Stimulated activated CD4-positive, alpha-beta T cell treated with anti-CD3 and anti-CD28 coated beads, TNF-alpha, amount 100 ng/mL, for 1 hour (primary cell): ENCODE measurements at places on chromosomes 1 and 21.

DNA sequence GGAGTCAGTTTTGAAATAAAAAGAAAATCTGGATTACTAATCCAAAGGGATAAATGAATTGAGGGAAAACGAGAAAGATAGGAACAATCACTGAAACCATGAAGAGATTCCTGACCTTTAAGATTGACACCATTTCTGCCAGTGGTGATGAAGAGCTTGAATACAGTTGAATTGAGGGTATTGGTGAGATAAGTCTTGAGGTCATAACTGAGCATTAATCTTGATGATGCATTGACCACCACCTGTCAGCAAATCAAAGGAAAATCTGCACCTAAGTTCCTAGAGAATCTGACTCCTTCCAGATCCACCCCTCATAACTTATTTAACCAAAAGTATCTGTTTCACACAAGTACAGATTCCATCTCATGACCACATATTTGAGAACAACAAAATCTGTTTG lies 21.6 kb downstream of the RPS27 start:
- no peak for DNase-seq

GRCh38 chr1:70061231-70061630 lies 144.1 kb downstream of the LRRC40 start:
- no peak for DNase-seq

- DNase-seq, result no peak
Measured at GRCh38 chr1:37021502-37021901, 12.8 kb downstream of the GRIK3 start.

DNA sequence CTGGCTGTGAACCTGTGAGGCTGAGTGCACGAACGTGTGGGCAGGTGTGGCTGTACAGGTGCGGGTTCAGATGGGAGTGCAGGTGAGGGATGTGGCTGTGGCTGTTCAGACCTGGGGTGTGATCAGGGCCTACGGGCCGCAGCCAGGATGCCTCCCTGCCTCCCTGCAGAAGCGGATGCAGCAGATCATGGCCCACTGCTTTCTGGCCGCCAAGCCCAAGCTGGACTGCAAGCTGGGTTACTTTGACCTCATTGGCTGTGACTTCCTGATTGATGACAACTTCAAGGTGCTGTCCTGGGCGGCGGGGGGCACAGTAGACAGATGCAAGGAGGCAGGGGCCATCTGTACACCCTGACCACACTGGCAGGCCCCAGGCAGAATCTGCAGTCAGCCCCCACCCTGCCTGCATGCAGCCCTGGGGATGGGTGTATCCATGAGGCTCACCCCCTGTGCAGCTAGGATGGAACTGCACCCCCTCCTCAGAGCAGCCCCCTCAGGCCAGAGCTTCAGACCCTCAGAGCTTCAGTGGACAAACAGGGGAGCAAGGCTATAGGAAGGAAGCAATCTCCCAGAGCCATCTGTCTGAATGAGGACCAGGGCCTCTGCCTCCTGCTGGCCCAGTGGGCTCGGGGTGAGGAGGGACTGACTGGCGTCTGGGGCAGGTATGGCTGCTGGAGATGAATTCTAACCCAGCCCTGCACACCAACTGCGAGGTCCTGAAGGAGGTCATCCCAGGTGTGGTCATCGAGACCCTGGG lies 9.8 kb downstream of the TNFRSF18 start:
- DNase-seq, result no peak

DNA sequence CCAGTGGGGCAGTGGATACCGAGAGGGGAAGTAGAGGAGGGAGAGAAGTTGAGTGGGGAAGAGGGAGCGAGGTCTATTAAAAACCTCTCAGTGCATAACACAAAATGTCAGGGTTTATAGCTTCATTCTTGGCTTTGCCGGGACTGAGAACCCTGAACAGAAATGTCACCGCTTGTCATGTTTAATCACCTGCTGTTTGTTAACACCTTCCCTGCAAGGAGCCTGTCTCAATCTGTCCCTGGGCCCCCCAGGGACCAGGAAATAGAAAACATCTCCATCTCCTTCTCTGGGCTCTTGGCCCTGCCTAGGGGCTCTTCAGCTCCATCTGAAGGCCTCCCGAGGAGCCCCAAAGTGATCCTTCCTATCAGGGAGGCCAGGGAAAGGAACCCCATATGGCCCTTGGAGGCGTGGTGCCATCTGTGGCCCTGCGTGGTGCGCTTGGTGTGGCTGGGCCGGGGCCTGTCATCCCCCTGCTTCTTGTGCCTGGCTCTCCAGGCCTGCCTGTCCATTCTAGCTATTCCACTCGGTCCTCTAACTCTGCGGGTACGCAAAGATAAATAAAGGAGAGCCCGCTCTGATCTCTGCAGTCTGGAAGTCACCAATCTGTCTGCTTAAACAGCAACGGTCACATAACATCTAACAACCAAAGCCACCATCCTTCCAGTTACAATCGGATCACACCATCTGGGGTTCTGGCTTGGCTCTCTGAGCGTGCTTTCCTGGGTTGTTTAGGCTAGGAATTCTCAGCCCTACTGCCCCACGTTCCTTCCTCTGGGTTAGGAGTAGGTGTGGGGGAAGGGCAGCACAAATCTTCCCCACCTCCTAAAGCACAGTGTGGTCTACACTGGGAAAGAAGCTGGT lies 113.8 kb downstream of the CASZ1 start:
- no peak for DNase-seq

DNA sequence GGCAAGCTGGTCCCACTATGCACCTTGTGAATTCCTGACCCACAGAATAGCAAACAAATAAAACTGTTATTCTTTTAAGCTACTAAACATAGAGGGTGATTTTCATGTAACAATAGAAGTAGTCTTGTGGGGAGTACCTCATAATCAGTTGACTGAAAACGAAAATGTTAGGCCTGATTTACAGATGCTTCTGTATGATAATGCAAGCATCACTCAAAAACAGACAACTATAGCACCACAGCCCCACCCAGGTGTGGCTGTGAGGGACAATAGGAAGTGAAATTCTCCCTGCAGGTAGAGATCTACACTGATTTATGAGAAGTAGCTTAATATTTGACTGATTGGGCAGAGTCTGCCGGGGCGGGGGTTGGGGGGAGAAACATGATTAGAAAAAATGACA lies 26.5 kb upstream of the KRTAP19-8 start:
- DNase-seq, result no peak

DNA sequence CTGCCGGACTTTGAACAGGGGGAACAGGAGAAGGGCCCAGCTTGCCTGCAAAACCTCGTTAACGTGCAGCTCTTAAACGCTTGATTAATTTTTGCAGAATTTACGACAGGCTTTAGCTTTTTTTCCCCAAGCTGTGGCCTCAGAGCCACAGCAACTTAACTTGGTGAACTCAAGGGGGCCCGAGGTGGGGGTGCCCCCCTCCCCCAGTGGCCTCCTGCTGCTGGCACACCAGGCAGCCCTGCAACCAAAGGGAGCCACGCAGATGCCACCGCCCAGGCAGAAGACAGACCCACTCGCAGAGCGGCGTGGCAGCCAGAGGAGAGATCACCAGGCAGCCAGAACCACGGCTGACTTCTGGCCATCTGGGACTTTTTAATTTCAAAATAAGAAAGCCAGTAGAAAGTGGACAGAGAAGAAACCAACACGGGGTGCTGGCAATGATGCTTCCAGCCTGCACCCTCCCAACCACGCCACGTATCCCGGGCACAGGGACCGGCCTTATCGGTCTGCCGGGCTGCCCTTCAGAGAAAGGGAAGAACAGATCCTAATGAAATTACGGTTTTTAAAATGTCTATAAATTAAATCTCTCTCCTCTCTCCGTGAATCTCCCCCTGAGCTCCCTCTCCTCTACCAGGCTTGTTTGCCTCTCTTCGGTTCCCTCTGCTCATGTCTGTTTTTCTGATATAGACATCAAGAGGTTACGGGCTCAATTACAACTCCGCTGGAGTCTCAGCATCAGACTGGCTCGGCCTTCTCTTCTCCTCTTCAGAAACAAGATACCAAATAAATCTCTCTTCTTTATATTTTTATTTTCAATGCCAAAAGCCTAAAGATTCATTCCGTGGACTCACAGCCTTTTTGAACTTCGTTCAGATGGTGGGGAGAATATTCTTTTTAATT lies 6.4 kb downstream of the CASZ1 start:
- DNase-seq, result no peak

DNA sequence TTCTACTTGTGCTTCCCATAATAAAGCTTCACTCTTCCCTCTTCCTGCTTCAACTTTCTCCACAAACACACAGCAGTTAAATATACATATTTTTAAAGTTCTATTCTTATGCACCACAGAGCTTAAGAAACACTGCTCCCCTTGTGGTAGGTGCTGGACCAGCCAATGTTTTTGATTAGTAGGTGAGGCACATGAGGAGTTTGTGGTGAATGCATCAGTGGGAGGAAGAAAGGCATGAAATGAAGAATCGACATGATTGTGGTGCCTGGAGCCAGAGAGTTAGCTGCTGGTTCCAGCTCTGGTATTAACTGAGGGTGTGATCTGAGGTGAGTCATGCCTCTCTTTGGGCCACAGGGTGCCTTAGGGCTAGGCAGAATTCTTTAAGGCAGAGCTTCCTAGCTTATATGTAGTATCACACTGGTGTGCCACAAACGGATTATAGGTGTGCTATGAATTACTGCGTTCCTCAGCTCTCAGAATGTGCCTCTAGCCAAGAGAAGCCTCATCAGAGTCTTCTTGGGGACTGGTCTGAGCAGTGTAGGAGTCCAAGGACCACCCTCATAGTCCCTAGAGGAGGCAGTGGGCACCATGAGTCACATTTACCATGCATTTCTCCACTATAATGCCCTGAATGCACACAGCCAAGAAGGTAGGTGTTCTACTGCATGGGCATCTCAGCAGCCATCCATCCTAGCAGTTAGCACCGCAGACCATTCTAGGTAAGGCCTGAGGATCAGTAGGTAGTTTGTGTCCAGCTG lies 97.4 kb upstream of the SGIP1 start:
- DNase-seq, result no peak

DNA sequence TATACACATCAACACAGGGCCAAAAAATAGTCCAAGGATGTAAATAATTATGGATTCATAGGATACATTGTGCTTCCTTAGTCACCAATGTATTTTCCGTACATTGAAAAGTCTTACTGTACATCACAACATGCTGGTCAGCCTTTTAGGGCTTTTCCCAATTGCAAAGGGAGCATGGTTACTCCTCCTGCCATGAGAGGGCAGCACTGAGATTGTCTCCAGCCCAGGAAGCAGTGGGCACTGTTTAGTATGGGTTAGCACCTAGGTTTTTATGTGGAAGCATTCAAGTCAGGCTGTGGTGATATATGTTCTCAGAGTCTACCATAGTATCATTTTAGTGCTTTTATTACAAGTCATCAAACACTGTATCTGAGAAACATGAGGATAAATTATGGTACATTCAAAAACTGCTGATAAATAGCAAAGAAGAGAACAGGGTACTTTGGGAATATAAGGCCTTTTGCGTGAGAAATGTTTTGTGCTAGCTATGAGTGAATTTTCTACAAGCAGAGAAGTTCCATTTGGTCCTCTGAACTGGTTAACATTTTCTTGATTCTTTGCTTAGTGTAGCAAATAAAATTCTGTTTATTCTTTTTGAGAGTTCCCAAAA lies 34.0 kb downstream of the ST6GALNAC5 start:
- DNase-seq, result no peak

DNA sequence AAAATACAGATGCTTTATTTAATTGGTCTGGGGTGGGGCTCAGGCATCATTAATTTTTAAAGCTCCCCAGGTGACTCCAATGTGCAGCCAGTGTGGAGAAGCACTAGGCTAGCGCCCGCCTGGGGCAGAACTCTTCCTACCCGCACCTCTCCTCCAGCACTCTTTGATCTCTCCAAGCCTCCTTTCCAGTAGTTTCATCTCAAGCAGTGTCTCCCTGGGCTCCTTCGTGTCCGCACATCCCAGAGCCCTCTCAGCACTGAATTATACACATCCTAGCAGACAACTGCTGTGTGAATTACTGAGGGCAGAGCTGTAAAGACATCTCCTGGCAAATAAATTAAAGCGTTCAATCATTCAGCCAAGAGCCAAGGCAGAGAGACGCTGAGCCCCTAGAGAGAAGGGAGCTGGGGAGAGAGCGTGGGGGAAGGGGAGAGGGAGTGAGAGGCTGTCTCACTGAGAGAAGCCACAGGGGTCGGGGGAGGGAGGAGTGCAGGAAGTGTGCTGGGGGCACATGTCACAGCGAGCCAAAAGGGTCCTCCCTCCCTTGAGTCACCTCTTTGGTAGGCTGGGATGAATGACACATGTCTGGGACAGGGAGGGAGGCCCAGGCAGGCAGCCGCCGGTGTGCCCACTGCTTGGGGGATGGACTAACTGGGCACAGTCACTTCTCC lies 21.0 kb upstream of the PARP1 start:
- DNase-seq, result no peak

GRCh38 chr1:56193656-56194055 lies 385.7 kb downstream of the PLPP3 start:
- no peak for DNase-seq

- DNase-seq, result no peak
Measured at GRCh38 chr1:230431527-230431926, 5.4 kb upstream of the PGBD5 start.

GRCh38 chr21:42112857-42113256 lies 41.7 kb downstream of the UMODL1 start:
- DNase-seq, result no peak

DNA sequence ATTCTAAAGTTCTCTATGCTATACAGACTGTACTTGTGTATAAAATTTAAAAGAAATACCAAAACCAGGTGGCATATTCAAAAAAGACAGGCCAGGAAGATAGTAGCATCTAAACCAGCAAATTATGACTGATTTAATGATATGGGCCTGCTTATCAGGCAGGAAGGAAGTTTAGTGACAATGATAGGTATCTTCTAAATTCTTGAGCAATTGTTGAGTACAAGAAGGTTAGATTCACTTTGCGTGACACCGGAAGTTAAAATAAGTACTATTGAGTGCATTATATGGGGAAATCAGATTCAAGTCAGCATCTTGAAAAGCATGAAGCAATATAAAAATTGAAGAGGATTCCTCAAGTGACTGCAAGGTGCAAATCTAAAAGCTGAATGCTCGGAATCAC lies 186.8 kb upstream of the RGS18 start:
- no peak for DNase-seq
